ENCODE measurements at places on chromosomes 12 and 14.

DNA sequence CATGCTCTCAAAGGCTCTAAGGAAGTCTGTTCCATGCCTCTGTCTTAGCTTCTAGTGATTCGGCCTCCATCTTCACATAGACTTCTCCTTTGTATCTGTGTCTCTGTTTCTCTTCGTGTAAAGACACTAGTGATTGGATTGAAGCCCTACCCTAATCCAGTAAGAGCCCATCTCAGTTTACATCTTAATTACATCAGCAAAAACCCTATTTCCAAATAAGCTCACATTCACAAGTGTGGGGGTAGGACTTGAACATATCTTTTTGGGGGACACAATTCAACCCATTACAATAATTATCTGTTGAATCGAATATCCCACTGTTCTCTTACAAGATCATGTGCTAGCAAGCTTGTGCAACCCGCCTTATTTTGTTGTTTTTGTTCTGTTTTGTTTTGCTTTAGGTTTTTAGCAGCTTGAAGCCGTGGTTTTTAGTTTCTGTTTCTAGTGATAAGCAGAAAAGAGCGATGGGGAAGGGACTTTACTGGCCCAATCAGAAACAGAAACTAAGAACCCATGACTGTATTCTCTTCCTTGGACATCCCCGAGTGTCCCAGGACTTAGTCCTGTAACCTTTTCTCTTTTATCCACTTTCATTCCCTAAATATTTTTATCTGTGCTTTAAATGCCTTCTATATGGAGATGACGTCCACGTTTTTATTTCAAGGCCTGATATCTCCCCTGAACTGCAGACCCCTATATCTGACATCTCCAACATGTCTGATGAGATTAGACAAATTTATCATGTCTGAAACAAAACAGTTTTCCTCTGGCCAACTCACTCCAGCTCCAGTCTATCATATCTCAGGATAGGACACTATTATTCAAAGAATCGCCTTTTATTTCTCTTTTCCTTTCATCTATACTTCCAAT is 353.0 kb downstream of the CCDC91 start:
- peak; percentile 10 for DNase-seq

- DNase-seq = no peak
Observed at GRCh38 chr14:30355431-30355913, 203.5 kb upstream of the G2E3 start.

- no peak for DNase-seq
Observed at GRCh38 chr14:100747021-100747586, 20.4 kb downstream of the DLK1 start.

GRCh38 chr12:46005823-46006222 is 15.4 kb upstream of the SCAF11 start:
- DNase-seq = no peak

GRCh38 chr12:131682510-131682895 is 28.4 kb upstream of the SFSWAP start:
- no peak for DNase-seq

GRCh38 chr12:11174022-11174421 is 3.0 kb downstream of the SMIM10L1 start:
- DNase-seq = peak; percentile 69

DNA sequence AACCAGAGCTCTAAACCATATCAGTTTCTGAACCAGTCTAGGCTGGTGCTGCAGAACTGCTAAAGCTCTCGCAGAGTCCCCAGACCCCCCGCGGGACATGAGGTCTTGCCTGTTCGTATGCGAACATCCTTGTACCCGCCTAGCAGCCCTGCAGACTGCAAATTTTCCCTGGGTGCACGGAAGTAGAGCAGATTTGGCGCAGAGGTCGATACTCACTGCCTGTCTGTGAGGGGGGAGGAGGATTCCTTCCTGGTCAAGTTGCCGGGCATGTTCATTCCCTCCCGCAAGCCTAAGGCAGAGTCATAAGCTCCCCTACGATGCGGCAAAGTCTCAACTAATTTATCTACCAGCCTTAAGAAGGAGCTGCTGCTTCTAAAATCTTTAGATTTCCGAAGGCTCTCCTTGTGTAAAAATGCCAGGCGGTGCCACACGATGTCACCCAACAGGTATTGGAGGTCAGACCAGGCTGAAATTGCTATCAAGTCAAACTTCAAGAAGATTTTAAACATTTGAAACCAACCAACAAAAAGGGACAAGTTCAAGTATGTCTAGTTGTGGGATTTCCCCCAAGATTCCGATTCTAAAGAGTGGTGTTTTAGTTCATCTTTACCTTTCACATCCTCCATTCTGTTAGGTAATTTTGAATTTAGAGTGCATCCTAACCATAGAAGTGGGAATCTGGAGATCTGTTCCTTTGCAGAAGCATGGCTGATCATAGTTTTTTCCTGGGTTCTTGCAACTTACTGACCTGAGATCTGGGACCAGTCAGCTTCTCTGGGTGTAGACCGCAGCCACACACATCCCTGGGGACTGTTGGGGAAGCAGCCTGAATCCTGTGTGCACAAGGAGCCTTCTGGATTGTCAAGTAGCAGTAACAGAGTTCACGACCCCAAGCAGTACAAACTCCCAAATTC is 1.6 kb upstream of the PAX9 start:
- DNase-seq = no peak

Measured in SK-MEL-5 (cell line).